ENCODE measurements at places on chromosomes 4 and X.
A peak's percentile ranks its signal among the peaks of the same experiment; 100 is the strongest.

GRCh38 chrX:151812661-151813060, 78.1 kb downstream of the CNGA2 start:
- no peak for DNase-seq

GRCh38 chr4:176850436-176850835, 57.7 kb upstream of the VEGFC start:
- no peak for DNase-seq

DNA sequence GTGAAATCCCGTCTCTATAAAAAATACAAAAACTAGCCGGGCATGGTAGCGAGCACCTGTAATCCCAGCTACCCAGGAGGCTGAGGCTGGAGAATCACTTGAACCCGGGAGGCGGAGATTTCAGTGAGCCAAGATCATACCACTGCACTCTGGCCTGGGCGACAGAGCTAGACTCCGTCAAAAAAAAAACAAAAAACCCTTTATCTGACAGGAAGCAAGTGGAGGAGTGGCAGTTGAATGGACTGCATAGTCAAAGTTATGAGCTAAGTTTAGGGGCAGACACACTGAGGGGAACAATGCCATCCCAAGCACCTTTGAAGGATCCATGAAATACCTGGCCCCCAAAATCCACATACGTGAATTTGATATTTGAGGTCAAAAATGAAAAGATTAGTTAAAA, 7.5 kb upstream of the HPGDS start:
- no peak for DNase-seq

DNA sequence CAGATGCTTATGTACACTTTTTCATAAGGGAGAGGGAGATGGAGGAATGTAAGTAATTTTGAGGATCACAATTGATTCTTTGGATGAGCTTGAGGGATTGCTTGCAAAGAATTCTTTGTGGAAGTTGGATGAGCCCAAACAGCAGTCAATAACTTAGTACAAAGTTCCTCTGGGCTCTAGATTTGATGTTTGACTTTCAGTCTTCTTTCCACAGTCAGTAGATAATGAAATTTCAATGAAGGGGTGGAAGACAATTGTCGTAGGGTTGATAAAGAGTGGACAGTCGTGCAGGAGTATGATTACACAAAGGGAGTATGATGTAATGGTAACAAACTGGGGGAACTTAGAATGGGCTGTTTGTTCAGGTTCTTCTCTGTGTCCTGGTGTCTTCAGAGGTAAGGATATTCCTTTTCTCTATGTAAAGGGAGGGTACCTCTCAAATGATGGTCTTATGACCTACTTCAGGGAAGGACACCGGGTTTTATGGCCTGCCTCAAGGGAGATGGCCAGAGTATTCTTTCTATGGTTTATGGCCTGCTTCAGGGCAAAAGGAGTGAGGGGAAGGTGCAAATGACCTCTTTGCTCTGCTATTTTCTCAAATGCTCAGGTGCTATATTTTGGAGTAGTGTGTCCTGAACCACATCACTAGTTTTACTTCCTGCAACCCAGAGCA, 1.7 kb upstream of the ABRAXAS1 start:
- no peak for DNase-seq

- no peak for DNase-seq
Observed at GRCh38 chr4:83192634-83193033, 78.1 kb upstream of the PLAC8 start.

GRCh38 chr4:67101612-67102011, 443.7 kb downstream of the CENPC start:
- DNase-seq: no peak

- no peak for DNase-seq
Observed at GRCh38 chrX:72062916-72063315, 68.8 kb downstream of the RTL5 start.

DNA sequence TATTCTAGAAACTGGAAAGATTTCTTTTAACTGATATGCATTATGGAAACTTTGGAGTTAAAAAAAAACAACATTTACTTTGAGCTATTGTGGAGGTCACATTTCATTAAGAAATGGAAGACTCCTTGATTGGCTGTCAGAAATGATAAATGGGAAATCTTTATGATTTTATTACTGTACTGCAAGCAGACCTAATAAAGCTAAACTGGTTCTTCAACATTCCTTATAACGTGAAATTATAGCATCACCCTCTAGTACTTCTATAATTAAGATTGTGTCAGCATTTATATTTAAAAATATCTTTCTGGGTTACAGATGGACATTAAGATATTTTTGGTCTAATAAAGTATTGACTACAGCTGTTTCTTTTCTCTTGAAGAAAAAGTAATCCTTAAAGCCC, 213.8 kb upstream of the PACRGL start:
- no peak for DNase-seq

DNA sequence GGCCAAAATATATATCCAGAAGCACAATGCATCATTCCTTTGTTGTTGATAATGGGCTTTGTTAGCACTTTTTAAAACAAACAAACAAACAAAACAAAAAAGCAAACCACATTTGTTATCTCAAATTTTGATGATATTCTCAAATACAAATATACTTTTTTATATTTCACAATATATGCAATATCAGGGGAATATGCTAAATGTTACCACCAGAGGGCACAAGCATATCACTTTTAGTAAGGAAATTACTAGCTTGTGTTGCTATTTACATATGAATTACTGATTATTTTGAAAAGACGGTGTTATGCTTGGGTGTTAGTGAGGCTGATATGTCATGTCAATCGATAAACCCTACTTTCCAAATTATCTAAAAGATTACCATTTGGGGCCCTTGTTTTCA, 29.1 kb downstream of the RIPPLY1 start:
- peak; percentile 26 for DNase-seq
